ENCODE measurements at places on chromosomes 2 and 18.

DNA sequence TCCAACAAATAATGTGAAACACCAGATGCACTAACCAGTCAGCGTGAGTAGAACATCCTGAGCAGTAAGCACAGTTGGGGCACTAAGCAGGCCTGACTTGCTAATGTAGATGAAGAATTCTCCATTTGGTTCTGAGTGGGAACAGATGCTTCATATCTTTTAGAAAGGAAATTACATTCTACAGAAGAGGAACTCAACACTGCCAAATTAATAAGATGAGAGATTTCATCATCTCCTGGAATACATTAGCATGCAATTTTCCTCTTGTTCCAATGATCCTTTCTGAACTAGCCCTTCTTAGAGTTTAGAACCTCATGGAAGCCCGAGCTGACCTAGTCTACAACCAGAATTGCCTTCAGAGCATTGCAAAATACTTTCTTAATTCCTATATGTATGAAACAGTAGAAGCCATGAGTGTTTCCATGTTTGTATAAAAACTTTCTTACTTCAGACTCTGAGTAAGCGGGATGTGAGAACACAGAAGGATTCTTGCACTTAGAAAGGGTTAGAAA, 34.8 kb downstream of the COL5A2 start:
- no peak for DNase-seq

GRCh38 chr18:44149706-44150105, 531.0 kb upstream of the SETBP1 start:
- no peak for DNase-seq

- no peak for DNase-seq
Measured at GRCh38 chr2:75634945-75635344, 11.6 kb upstream of the MRPL19 start.

- DNase-seq, result no peak
Measured at GRCh38 chr2:15614545-15615300, 23.1 kb downstream of the DDX1 start.

DNA sequence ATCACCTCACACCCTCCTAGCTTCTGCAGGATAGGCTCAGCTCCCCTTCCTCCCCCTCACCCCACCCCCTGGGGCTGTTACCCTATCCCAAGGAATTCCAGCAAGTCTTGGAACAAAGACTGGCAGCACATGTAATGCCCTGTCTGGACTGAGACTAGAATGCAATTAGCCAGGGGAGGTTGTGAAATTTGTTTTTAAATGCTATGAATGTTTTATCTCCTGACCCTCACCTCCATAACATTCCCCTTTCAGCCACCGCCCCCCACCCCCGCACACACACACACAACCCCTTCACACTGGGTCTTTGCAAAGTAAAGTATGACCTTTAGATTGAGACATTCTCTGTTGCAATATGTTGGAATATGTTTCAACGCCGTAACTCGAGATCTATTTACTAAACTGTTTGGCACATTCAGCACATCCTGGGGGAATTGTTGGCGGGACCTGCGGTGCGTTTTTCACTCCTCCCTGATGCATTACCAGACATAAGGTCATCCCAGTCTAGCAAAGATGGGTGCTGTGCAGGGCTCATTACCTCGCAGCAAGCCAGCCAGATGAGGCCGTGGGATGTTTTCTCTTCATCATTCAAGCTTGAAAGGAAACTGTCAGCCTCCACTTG, 290.7 kb upstream of the SLC14A2 start:
- DNase-seq, result no peak

GRCh38 chr2:101426822-101427221, 39.5 kb upstream of the CREG2 start:
- no peak for DNase-seq

DNA sequence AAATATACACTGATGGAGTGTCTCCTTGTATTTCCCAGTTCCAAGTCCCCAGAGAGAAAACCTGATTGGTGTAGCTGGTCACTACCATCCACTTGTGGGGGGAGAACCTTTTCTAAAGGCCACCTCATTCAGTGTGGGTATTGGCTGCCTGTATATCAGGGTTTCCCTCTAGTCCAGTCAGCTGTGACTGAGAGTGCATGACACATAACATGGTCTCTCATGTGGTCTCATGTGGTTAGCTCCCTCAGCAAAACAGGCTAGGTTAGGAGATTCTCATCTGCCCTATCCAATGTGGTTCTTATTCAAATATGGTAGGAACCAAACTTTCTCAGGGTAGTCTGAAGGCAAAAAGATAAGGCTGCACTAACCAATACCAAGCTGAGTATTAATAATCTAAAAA, 4.1 kb upstream of the GORASP2 start:
- DNase-seq, result no peak

DNA sequence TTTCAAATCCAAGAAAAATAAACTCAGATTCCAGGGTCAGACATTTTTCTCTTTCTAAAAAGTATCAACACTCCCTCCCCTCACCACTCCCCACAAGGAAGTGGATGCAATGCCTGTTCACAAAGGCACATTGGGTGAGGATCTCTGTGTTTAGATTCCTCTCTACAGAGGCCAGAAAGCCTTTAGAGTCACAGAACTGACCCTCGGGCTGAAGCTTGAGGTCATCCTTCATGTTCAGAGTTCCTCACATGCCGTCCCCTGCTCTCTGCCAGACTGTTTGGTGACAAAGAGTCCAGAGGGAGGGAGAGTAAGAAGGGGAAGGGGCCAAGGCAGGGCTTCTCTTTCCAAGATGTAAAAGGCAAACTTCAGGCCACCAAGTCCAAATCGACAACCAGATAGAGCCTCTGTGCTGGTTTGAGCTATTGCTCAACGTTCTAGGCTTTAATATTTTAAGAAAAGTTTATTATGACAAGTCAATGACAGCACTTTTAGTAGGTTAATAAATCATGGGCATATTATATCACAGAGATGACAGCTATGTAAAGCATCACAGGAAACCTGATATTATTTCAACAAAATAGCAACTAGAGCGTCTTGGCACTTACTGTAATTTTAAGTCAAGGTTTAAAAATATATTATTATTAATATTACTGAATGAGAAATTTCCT, 269.4 kb downstream of the ETAA1 start:
- no peak for DNase-seq

DNA sequence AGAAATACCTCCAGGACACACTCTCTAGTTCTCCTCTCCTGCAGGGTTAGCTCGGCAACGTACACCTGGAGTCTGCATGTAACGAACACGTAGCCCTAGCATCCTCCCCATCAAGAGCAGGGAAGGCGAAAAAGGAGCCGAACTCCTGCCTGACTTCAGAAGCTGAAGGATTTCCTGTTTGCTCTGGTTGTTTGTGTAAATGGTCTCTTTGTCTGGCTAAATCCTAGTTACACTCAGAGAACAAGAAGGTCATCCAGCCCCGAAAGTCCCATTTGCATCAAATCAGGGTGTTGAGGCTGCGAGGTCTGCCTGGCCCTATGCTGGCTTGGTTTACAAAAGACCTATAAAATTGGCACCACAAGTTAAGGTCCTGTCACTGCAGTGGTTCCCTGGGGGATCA, 66.4 kb upstream of the POMC start:
- DNase-seq, result no peak

- no peak for DNase-seq
Measured at GRCh38 chr2:120037995-120038541, 25.2 kb downstream of the EPB41L5 start.

DNA sequence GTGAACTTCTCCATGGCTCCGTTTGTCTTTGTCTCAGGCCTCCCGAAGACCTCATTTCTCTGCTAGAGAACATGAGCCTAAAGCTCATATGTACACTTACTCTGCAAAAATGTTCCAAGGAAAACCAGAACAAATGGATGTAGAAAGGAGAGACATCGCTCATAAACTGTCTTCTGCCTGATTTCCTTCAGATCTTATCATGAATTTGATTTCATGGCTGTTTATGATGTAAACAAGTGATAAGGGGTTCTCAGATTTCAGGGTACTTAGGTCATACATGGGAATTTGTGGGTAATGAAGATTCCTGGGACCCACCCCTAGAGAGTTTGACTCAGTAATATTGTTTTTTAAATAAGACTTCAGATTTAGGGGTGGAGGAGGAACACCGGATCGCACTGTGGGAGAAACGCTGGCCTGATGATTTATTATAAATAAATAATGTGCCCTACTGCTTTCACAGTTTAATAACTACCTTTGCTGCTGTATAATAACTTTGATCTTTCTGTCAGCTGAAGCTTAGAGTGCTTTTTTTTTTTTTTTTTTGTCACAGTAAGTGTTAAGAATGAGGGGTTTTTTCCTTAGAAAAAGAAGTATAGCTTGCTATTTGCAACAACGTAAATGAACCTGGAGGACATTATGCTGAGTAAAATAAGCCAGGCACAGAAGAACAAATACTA, 14.9 kb downstream of the AOX1 start:
- DNase-seq, result no peak

DNA sequence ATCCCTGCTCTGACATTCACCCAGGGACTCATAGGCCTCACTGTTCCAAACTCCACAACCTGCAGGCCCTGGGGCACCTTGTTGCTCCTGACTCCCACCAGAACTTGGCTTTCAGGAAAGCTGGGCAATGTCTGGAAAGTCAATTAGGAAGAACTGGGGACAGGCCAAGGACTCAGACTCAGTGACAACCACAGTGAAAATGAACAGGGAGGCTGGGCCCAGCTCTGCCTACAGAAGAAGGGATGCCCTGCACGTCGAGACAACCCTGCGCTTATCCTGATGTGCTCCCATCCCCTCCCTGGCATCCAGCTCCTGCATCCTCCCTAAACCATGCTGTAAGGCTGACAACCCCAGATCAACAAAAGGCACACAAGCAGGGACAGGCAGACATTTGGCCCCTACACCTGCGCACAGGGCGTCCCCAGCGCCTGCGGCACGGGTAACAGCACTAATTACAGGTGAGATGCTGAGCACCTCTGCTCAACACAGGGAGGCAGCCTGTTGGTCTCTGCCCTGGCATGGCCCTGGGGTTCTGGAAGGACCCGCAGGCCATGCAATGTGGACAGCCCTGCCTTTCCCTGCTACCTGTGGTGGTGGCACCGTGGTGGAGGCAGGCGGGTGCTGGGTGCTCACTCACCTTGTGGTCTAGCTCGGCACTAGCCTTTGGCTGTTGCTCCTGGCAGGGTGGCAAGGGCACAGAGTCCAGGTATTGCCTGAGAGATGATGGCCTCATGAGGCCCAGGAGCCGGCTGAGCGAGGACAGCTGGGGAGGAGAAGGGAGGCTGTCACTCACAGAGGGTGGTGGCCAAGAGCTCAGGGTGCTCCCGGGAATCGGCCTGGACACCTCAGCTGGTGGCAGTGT, 23.6 kb upstream of the SEMA4C start:
- DNase-seq, result no peak

- DNase-seq, result no peak
Measured at GRCh38 chr2:144513388-144514101, 6.4 kb downstream of the ZEB2 start.
